ENCODE measurements at places on chromosomes 12 and 14.

GRCh38 chr12:3651585-3652424 lies 101.1 kb downstream of the CRACR2A start:
- DNase-seq = no peak

GRCh38 chr12:55818886-55819285 lies 1.0 kb downstream of the ORMDL2 start:
- DNase-seq = no peak

DNA sequence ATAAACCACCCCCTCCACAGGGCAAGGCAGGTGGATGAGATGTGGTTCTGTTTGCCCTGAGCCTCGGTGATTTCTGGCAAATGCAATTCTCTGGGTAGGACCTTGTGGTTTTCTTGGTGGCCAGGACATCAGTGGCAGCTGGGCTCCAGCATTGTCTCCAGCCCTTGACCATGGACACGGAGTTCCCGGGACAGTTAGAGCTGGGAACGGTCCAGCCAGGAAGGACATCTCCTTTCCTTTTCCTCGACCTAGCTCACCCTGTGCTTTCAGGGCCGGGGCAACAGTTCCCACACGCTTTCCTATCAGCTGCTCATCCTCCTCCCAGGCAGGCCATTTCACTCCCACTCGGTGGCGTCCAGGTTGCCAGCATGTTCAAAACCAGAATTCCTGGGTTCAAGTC lies 9.2 kb downstream of the SERPINA4 start:
- no peak for DNase-seq

DNA sequence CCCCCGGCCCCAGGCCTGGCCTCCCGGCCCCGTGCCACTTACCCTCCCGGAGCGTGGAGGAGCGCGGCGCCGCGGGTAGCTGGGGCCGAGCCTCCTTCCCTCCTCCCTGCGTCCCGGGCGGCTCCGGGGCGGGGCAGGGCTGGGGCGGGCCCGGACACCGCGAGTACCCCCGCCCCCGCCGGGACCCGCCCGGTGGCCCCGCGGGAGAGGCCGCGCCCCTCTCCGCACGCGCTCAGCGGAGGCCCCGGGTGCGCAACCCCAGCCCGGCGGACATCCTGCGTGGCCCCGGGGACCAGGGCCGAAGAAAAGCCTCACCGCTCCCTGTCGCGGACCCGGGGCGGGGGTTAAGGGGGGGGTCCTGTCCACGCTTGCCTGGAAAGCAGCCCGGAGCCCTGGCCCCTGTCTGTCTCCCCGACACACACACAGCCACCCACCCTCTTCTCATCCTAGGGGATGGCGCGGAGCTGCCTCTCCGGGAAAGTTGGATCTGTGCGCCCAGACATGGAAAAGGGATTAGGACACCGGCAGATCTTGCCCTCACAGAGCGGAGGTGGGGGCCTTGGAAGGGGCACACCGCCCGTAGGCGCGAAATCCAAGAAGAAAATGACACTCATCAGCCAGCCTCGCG lies at the start of gene SYNE3:
SYNE3 (minus strand) TSS at position 97 of the 628 bp plus-strand sequence. CDS start 40,829 bp downstream, outside the sequence.
- DNase-seq = no peak

DNA sequence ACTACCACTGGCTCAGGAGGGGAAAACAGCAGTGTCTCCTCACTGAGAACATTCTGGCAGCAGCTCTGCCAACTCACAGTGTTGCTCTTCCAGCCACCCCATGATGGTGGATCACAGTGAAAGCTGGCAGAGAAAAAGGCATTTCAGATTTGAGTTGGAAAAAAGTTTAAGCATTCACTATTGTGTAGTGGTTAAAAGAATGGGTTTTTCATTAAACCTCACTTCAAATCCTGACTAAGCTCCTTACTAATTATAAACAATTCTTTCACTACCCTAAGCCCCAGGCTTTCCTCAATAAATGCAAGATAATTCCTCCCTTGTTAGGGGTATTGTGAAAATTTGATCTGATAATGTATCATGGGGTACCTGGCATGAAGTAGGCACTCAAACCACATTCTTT lies 518.1 kb downstream of the SNAPC1 start:
- DNase-seq = no peak

- DNase-seq = no peak
Observed at GRCh38 chr12:104411826-104412641, 44.7 kb upstream of the CHST11 start.

DNA sequence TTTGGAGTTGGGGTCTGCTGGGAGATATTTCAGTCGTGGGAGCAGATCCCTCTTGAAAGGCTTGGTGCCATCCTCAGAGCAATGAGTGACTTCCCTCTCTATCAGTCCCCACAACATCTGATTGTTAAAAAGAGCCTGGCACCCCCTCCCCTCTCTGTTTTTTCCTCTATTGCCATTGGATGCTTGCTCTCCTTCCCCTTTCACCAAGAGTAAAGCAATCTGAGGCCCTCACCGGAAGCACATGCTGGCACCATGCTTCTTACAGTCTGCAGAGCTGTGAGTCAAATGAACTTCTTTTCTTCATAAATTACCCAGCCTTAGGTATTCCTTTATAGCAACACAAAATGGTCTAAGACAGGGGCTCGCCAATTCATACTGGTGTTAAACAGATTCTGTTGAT lies 99.1 kb upstream of the CCND2 start:
- no peak for DNase-seq

DNA sequence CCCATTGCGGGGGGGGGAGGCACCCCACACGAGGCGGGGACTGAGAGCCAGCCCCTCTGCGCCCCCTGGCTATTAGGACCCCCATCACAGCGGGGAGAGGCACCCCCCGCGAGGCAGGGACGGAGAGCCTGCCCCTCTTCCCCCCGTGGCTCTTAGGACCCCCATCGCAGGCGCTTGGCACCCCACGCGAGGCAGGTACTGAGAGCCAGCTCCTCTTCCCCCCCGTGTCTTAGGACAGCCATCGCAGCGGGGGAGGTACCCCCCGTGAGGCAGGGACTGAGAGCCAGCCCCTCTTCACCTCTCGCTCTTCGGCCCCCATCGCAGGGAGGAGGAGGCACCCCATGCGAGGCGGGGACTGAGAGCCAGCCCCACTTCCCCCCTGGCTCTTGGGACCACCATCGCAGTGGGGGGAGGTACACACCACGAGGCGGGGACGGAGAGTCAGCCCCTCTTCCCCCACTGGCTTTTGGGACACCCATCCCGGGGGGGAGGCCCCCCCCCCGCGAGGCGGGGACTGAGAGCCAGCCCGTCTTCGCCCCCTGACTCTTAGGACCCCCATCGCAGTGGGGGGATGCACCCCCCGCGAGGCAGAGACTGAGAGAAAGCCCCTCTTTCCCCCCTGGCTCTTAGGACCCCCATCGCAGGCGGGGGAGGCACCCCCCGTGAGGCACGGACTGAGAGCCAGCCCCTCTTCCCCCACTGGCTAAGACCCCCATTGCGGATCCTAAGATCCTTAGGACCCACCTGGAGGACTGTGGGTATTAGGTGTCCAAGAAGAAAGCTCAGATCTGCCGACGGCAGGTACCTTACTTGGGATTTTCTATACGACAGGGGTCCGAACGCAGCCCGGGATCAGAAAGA lies 198.6 kb upstream of the PZP start:
- DNase-seq = no peak

DNA sequence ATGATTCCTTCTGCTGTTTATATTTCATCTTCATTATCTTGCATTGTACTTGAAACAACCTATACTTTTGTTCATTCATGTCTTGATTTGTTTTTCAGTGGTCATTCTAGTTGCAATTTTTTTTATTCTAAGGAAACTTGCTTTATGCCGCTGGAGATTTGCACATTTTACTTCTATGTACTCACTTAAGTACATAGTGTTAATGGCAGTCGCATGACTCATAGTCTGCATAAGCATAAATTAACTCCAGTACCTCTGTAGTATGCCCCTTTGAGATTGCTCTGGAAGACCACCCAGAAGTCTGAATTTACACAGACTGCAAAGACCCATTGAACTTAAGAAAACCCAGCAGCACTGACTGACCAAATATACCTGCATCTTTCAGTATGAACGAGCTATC lies 77.0 kb downstream of the MSRB3 start:
- DNase-seq = no peak

- no peak for DNase-seq
Observed at GRCh38 chr12:123967121-123967586, 5.5 kb downstream of the CCDC92 start.

GRCh38 chr12:52634266-52635056 lies 16.1 kb upstream of the KRT73 start:
- no peak for DNase-seq

GRCh38 chr12:6866163-6866919 lies 990 bp upstream of the TPI1 start:
- DNase-seq = no peak

DNA sequence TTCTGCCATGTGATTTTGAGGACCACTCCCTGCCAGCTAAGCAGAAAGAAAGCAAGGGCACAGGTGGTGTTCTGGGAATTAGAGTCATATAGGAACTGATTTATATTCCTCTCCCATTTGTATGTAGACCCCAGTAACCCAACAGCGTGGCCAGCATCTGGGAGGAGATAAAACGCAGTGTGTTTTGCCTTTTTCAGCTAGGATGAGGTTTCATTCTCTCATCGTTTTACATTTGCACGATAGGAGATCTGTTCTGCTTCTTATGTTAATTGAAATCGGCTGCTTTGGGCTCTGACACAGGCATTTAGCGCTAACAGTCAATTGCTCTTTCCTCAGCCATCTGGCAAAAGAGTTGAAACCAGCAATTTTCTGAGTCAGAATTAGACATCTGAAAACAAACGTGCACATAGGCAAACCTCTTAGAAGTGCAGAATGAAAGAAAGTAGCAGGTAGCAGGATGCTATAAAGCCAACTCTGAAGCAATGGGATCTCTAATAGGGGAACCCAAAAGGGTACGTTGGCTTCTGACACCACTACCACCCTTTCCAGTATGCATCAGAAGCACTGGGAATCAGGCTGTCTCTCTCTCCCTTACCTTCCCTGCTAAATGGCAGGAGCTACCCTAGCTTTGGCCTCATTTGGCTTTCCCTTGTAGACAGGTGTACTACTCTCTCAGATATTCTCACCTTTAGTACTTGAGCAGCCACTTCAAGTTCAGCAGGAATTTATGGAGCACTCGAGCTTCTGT lies 219.1 kb downstream of the PHLDA1 start:
- DNase-seq = no peak

DNA sequence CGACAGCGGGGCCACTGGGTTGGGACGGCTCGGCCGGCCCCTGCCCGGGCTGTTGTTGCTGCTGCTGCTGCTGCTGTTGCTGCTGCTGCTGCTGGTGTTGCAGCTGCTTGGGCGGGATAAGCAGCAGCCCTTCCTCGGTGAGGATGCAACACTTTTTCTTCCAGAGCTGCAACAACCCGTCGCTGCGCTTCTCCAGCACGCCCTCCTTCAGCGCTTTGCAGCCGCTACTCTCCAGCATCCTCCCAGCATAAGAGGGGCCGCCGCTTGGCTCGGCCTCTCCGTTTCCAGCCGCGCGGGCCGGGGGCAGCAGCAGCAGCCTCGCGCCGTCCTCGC lies 529 bp downstream of the PHLDA1 start:
- no peak for DNase-seq

- no peak for DNase-seq
Observed at GRCh38 chr12:53255996-53256395, 12.1 kb upstream of the ESPL1 start.

Data from stimulated activated CD4-positive, alpha-beta T cell treated with anti-CD3 and anti-CD28 coated beads, Interleukin-15, amount 100 ng/mL, for 48 hours (primary cell).